Spleen (tissue), 13 donors: ENCODE measurements at places on chromosomes 6 and 20.

DNA sequence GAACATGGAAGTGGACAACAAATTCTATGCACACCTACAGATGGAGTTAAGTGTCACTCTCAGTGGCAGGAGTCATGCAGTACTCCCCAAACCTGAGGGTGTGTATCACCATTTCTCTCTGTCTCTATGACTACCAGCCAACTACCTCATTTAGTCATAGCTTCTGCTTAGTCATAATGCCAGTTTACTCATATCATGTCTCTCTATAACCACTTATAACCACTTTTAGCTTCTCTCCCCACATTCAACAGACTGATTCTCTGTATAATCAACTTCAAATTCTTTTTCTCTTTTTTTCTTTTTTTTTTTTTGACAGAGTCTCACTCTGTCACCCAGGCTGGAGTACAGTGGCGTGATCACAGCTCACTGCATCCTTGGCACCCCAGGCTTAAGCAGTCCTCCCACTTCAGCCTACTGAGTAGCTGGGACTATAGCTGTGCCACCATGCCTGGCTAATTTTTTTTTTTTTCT is 13.8 kb upstream of the GTF3C6 start:
- no peak for DNase-seq

DNA sequence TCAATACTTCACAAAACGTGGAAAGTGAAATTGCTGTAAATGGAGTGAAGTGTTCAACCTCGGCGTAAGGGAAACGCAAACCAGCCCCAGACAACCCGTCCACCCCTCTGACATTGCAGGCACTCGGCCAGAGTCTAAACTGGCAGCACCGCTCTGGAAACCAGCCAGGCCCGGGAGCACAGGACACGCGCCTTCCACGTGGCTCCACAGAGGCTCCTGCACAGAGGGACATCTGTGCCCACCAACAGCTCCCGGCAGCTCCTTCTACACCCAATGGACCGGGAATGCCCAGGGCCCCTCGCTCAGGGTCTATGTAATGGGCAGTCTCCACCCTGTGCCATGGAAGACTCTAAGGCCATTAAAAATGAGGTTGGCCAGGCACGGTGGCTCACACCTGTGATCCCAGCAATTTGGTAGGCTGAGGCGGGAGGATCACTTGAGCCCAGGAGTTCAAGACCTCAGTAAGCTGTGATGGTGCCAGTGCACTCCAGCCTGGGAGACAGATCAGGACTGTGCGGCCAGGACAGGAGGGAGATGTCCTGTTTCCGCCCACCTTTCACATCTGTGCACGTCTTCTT is 3.4 kb upstream of the HELZ2 start:
- DNase-seq = no peak

DNA sequence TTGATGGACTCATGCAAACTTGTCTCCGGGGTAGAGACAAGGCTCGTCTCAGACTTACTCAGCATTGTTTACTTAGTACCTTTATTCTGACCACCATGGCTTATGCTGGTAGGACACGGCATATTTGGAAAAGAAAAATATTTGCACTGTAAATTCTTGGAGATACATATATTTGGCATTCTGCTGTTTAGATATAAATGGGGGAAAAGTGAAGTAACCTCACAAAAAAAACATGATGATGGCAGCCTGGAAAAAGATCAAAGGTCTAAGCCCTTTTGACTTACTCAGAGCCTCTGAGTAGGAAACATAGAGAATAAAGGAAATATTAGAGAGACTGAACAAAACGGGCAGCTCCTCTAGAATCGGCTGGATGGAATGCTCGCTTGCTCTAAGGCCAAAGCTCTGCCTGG is 32.5 kb downstream of the PDE10A start:
- no peak for DNase-seq

DNA sequence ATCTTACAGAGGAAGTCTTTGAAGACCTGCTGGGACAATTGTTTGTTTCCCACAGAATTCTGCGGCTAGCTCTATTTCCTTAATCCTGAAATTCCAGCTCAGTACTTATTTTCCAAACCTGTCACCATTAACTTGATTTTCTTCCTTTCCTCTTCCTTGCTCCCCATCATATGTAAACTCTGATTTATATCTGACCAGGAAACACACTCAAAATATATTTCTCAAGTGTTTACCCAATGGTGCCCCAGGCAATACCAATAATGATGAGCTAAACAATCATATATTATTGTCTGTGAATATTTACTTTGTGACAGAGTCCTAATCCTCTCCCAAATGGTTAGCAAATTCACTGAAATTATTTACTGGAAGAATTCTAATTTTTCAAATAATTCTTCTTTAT is 597.3 kb downstream of the PKHD1 start:
- DNase-seq = no peak

GRCh38 chr6:3724451-3725144 is 26.9 kb downstream of the PXDC1 start:
- DNase-seq = peak; percentile 70

DNA sequence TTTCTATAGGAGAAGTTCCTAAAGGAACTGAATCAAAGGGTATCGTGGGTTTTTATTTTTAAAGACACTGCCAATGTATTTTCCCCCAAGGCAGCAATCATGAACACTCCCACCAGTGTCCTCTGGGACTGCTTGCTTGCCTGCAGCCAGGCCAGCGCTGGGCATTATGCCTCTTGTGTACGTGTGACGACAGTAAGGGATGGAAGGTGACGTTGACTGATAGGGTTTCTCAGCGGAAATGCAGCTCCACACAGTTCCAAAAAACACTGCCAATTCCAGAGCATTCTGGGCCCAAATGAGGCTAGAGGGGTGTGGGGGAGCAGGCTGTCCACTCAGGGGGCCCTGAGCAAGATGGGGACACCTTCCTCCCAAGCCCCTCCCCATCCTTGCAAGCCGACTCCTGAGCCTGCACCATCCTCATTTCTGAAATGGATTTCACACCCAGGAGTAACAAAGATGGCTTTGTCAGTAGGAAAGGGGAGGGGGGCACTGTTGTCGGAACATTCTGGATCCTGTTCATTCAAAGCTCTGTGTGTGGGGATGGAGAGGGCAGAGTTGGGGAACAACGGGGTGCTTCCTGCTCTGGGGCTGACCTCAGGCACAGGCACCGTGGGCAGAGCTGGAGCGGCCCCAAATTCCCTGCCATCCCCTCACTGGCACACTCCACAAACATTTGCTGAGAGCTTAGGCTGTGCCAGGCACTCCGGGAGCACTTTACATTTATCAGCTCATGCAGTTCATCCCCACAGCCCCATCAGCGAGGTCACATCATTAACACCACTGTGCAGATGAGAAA is 20.0 kb downstream of the PREX1 start:
- DNase-seq = peak; percentile 62

GRCh38 chr20:24955045-24955444 is 6.0 kb downstream of the CST7 start:
- DNase-seq = peak; percentile 50

DNA sequence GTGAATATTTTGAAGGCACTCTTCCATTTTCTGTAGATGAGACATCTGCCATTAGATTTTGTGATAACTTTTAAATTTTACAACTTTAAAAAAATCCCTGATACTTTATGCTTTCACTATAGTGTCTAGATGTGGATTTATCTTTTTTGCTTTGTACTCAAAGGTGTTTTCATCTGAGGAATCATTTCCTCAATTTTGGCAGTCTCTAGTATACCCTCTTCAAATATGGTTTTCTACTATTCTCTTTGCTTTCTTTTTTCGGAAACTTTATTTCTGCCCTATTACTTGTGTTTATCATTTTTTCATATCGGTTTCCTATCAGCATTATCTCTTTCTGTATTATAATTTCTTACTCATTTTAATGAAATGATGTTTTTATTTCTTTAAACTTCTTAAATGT is 62.2 kb downstream of the SLX4IP start:
- no peak for DNase-seq

DNA sequence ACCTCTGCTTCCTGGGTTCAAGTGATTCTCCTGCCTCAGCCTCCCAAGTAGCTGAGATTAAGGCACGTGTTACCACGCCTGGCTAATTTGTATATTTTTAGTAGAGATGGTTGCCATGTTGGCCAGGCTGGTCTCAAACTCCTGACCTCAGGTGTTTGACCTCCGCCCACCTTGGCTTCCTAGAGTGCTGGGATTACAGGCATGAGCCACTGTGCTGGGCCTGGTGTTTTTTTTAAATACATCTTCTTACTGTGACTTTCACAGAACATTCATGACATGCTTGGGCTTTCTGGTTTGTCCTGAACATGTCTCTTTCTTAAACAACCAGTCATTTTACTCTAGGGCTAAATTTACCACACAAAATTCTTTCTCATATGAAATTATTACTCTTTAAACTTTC is 34.7 kb upstream of the FAM8A1 start:
- DNase-seq = no peak
